ENCODE measurements at places on chromosomes 1 and 21. TPM values are rescaled to one million over a fixed set of nuclear protein-coding genes. Genes with fewer than 3 reads are reported as not detected.

Gene IQGAP3
- total RNA-seq = 28.7 TPM

Gene HOOK1
- total RNA-seq = not detected

Gene OR2L3
- total RNA-seq = not detected

Gene NBL1
- 16.2 TPM for total RNA-seq

Gene TIE1
- not detected for total RNA-seq

GRCh38 chr21:46056450-46056903 is 41.4 kb upstream of the COL6A2 start:
- no peak for DNase-seq

DNA sequence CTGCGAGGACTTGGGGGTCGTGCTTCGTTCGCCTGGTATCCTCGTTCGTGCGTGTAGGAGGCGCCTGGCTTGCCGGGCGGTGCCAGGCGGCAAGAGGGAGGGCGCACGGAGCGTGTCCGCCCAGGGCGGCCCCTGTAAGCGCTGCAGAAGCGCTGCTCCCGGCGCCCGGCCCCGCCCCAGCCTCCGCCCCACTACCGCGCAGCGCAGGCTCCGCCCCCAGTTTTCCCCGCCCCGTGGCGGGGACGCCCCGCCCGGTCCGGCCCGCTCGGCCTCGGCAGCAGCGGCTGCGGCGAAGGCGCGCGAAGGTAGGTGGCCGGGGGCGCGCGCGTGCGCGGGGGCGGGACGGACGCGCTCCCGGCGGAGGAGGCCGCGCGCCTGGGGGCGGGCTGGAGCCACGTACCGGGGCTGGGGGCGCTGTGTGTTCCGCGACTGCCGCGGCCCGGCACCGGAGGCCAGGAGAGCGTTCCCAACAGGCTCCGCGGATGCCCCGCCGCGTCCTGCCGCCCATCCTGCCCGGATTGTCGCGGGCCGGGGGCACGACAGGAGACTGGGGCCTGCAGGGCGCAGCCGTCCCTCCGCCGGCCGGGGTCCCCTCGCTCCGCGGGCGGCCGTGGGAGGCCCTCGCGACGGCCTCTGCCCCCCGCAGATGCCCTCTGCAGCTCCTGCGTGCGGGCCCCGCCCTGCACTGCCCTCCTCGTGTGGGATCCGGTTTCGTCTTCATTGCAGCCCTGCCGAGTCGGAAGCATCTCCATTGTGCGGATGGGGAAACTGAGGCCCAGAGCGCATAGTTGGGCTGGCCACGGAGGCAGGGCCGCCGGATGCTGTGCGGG is 7.7 kb upstream of the CROCC start:
- peak; percentile 82 for DNase-seq

DNA sequence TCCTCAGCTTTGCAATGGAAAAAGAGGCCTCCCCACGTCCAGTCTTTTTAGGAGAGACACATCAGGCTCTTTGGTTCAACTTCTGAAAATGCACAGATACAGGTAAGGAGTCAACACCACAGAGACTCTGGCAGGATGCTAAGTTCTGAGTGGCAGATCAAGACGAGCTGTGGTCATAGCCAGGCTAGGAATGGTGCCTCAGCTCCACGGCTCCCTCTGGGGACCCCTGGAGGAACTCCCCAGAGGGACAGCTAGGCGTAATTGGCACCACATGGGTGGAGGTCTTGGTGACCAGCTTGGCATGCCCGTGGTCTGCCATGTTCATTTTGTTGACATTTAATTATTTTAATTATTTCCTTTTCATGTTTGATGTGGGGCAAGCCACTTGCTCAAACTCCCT is 206.1 kb downstream of the KAZN start:
- no peak for DNase-seq

DNA sequence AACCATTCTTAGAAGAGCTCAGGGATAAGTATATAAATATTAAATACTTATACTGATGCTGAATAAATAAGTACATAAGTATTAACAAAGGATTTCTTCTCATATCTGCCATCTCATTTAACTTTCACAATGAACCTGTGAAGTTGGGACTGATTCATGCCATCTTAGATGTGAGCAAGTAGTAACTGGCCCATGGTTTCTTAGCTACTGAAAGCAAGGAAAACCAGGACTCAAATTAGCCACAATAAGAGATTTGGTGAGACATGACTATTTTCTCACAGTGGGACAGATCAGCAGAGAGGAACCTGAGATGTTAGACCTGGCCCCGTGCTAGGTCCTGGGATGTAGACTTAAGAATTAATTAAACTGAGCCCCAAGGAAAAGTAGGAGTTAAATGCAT is 8.2 kb upstream of the RAB3B start:
- no peak for DNase-seq

DNA sequence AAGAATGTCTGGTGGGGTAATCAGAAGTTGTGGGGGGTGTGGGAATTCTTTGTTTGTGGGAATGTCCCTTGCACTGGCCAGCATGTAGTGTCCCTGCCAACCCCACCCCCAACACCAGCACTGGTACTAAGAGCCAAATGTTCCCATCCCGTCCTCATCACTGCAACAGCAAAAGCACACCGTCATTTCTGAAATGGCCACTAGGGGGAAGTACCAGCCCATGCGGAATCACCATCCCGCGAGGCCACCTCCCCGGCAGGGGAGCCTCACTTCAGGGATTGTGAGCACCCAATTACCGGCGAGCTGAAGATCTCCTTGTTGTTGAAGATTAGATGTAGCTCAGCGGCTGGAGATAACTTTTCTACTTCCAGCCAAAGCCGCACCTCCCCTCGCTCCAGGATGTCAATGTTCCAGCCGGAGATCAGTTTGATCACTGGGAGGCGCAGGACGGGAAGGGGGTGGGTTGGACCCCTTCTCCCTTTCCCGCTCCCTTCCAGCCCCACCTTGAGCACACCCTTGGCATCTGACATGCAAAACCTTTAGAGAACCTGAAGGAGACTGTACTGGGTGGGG is 41.0 kb downstream of the MYOM3 start:
- DNase-seq = peak; percentile 76

- DNase-seq = no peak
These were observed 11.4 kb upstream of the TBX15 start for GRCh38 chr1:118999348-119000071.

DNA sequence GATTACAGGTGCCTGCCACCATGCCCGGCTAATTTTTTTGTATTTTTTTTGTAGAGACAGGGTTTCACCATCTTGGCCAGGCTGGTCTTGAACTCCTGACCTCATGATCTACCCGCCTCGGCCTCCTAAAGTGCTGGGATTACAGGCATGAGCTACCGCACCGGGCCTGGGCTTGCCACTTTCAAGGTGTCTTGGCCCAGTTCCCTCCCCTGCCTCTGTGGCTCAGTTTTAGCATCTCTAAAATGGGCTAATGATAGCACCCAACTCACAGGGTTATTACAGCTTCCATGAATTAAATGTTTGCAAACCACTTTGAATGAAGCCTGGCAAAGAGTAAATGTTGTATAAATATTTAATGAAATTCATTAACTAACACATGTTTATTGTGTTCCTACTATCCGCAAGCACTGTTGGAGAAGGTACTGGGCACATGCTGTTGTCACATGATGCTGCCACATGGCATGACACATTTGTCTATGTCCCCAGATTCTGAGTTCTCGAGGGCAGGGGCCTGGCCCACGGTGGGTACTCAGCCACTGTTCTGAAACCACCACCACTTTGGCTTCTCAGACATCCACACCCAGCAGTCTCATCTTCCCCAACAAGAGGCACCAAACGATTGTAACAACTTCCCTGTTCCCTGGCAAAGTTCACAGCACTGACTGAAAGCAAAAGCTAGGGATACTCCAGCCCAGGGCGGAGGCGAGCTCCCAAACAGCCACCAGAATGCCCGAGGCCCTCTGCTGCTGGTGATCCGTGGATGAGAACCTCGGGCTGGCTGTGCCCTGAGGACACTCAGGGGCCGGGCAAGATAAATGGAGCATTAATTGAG is 9.7 kb downstream of the IFFO2 start:
- DNase-seq = no peak

GRCh38 chr1:192943108-192943507 is 116.1 kb downstream of the UCHL5 start:
- no peak for DNase-seq

- DNase-seq = no peak
These were observed 24.7 kb upstream of the BECN2 start for GRCh38 chr1:241932845-241933244.

DNA sequence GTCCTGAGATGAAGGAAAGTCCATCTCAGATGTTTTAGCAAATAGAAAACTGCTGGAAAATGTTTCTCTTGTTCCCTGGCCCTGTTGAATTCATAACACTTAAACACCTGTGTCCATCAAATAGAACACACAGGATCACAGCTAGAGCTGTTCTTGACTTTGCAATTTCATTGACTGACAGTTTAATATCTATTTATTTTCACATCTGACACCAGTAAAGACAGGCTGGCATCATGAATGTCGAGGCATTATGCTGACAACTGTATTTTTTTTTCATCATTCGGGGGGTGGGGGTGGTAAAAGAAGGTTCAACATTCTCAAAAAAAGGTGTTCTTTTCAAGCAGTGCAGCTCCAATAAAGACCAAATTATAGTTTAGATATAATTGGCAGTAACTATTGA is 591.2 kb upstream of the PTBP2 start:
- no peak for DNase-seq

DNA sequence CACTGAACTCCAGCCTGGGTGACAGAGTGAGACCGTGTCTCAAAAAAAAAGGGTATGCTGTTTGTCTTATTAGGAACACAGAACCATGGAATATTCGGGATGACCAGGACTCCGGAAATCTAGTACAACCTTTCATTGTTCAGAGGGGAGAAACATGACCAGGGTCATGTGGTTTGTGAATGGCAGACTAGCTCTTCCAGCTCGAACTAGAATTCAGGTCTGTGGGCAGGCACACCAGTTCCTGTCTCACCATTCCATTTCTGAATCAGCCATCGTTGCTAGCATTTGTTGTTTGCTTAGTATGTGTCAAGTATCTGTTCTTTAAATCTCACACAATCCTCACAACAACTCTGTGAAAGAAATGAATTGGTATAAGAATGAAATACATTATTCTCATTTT is 50.9 kb downstream of the MDM4 start:
- DNase-seq = no peak

GRCh38 chr21:17454315-17455027 is 58.4 kb upstream of the CXADR start:
- peak; percentile 82 for DNase-seq

DNA sequence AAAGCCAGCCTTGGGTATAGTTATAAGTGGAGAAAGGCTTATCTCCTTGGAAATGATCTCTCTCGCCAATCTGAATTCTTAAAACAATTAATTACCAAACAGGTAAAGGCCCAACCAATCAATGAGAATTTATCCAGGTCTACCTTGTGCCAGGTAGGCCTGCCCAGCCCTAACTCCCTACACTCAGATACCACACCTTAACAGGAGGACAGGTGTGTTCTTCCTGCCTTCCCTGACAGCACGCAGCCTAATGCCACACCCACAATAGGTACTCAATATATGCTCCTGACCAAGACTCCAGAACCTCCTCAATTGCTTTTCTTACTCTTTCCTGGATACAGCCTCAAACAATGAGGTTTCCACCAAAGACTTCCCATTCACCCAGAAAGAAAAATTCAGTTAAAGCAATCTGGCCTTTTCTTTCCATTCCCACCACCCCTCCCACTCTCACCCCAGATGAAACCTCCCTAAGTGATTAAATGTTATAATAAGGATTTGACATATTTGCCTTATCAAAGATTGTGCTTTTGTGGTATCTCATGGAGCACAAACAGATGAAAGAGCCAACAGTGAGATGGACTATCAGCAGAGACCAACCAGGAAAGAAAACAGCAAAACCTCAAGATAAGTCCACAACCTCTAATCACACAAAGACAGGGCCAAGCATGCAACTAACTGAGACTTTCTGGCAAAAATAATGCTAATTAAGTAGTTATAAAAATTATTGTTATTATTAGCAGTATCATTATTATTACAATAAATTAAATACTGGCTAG is 25.6 kb downstream of the TRABD2B start:
- no peak for DNase-seq

All from NCI-H460 (cell line).